Omental fat pad (tissue), 4 donors: ENCODE measurements at places on chromosomes 5 and 9.

- no peak for DNase-seq
These were observed 23.6 kb upstream of the LRRTM2 start for GRCh38 chr5:138898742-138899141.

- DNase-seq = no peak
These were observed 765.1 kb upstream of the CTNND2 start for GRCh38 chr5:12669326-12669725.

DNA sequence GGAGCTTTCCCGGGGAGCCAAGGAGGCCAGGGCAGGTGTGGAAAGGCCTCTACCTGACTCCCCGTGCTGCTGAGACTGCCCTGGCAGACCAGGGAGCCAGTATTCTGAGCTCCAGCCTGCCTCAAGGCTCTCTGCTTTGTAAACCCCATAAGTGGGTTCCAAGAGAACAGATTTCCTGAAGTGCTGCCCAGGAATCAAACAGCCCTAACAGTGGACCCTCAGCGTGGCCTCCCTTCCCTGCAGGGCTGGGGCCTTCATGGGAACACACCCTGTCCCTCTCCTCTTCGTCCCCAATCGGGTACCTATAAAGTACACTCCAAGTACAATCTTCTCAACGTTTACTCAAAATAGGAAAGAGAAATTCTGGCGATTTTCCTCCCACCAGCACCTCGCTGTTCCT, 252.5 kb downstream of the FSTL4 start:
- DNase-seq = no peak

DNA sequence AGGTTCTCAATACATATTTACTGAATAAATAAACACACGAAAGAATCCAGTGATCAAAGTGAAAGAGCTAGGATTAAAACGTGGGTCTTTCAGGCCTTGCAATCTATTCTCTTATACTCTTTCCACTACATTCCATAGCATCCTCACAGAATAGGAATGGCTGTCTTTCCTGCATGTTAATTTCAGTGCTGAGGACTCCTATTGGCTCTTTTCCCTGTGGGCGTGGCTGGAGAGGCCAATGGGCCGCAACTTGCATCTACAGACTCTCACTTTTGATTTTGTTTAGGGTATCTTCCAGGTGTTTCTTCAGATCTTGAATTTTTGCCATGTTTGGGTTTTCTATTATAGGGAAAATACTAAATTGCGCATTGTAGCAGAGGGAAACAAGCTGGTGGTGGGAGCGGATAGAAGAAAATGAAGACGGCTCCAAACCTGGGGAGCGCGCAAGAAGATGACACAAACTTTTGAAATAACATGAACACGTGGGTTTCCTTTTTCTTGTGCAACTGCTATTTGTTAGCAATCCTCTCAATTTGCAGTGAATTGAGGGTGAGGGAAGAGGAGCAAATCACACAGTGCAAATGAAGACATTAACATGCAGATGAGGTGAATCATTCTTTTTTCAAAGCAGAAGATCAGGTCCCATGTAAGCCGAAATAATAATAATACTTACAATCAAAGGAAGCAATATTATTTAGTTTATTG, 93.9 kb downstream of the GCNT1 start:
- DNase-seq = no peak

GRCh38 chr9:108586471-108587139, 269.2 kb downstream of the ACTL7B start:
- DNase-seq = no peak

- DNase-seq = no peak
These were observed 110.0 kb downstream of the PSAT1 start for GRCh38 chr9:78406933-78407332.

- DNase-seq = no peak
These were observed 50.7 kb downstream of the SLC44A1 start for GRCh38 chr9:105295201-105295550.

DNA sequence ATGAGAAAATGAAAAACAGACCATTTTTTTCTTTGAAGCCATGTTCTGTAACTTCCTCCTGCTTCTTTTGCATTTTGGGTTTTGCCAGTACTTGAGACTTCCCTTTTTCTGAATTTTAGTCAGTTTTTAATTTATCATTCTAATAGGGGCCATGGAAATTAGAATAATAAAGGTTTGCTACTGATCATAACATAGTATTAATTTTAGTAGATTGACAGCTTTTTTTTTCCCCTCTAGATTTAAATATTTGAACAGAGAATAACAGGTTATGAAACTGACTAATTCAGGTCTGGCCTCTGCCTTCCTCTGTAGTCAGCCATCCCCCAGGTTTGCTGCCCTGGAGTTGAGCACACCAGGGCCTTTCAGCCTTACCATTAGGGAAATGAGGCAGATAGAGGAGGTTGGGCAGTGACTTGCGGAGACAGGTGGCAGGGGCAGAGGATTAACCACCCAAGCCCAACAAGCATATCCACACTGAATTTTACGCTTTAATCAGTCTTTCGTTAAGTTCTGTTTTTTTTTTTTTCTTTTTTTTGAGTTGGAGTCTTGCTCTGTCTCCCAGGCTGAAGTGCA, 80.1 kb upstream of the TNFAIP8 start:
- no peak for DNase-seq

DNA sequence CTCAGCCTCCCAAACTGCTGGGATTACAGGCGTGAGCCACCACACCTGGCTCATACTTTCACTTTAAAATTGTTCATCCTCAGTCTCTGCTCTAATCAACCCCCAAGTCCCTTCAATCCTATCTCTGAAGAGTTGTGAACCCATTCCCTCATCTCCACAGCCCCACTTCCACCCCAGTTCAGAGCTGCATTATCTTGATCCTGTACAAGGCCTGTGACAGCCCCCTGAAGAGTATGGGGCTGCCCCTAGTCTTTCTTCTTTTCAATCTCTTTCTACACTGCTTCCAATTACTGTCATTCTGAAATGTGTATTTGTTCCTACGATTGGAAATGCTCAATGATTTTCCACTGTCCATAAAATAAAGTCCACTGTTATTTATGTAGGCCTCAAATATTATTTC, 588.3 kb downstream of the RAB3C start:
- DNase-seq = no peak

DNA sequence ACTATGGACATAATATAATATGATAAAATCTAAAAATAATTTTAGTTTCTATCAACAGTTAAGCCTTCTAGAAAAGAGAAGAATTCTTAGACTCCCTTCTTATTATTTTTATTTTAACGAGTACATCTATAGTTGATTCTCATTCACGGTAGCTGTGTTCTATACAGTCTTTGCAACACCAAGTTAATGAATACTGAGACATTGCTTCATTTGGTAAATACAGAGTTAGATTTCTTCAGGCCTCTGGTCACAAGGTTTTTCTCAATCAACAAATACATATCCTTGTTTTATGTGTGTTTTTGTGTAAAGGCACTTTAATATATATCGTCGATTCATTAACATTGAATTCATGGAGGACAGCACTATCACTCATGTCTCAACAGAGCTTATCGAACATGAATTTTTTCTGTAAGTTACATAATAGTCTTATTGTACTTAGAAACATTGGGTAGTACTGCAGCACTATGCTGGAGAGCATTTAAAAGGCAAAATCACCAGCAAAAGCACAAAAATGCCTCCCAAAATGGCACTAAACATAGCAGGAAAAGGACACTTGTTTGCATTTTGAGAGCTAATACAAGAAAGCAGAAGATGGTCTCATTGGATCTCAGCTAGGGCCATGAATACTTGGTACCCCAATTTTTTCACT, 239.0 kb downstream of the FGF10 start:
- DNase-seq = no peak
